ENCODE measurements at places on chromosomes 2 and 18.

GRCh38 chr2:55422876-55423665 lies 3.4 kb upstream of the CCDC88A start:
- no peak for DNase-seq

DNA sequence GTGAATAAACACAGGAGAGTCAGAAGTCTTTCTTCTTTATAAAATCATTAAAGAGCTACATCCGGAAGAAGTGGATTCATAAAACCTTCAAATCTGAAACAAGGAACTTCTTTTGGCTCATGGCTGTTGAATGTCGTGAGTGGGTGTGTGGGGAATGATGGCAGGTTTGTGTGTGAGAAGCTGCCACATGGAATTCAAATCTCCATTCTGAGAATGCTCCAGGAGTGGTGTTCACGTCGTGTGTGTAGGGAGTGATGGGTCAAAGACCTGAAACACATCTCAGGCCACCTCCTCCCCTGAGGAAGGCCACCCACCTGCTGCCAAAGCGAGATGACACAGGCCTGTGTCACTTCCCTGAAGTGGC lies 28.9 kb downstream of the FAM228A start:
- DNase-seq = no peak

DNA sequence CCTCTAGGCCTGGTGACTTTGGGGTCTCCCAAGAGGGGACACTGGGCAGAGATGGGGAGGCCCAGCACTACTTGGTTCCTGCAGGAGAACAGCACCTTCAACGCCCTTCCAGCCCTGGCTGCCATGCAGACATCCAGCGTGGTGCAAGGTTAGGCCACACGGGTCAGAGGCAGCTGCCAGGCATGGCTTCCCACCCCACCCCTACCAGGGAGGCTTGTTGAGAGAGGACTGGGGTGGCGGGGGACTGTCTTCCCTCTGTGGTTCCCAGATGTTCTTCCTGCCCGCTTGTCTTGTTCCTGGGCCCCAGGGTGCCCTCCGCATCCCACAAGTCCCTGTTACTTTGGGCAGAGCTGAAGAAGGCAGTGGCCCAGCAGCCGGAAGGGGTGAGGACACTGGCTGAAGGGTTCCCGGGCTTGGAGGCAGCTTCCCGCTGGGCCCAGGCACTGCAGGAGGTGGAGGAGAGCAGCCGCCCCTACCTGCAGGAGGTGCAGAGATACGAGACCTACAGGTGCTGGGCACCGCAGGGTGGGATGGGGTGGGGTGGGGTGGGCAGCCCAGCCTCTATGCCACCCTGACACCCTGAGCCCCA lies 4.5 kb downstream of the PROM2 start:
- no peak for DNase-seq

DNA sequence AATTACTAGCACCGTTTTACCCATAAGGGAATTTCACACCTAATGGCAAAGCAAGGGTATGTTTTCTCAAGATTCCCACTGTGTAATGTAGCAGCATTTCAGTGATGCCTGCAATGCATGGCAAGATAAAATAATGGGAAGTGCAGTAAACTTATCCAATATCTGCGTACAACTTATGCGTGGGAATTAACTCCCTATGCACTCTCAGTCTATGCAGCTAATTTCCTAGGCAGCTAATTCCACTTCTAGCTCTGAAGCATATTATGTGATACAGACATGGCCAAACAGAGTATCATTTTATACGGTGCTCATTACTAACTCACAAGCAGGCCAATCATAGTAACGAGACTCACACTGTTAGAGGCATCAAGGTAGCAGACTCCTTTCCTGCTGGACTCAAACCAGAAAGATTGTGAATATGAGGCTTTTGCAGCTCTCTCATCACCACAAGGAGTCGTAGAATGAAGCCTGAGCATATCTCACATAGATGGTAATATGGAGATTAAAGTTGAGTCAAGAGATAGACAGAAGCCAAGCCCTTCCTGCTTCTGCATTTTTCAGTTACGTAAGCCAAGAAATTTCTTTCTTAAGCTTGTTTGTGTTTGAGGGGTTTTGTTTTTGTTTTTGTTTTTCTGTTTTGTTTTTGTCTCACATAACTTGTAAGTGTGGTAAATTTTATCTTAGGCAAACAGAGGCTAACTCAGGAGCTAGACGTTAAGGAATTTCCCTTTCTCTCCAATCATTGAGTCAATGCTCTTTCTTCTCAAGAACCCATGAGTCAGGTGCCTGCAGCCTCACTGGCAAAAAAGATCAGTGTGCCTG lies 34.8 kb upstream of the ITGAV start:
- no peak for DNase-seq
